ENCODE measurements at places on chromosomes 16 and 17.
A peak's percentile ranks its signal among the peaks of the same experiment; 100 is the strongest.

- peak; percentile 36 for DNase-seq
Measured at GRCh38 chr17:19800571-19800970, 52.5 kb upstream of the ALDH3A1 start.

GRCh38 chr16:67349172-67349571 lies 22.6 kb downstream of the LRRC36 start:
- no peak for DNase-seq

DNA sequence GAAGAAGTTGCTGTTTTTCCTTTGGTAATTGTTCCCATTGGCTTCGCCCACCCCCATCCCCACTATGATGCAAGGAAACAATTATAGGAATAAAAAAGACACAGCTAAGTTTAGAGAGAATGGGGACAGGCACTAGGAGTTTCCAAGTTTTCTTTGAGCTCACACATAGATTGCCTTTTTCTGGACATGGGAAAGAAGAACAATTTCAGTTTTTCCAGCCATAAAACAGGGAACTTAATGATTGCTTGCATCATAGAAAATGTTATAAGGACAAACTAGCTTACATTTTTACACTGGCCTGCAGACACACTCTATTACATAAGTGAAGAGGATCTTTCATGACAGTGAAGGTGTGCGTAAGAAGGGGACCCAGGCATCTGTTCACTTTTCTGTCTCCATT lies 142.3 kb upstream of the ZFHX3 start:
- no peak for DNase-seq

GRCh38 chr16:79589601-79590102 lies 10.9 kb downstream of the MAF start:
- DNase-seq = peak; percentile 44

GRCh38 chr16:56673921-56674320 lies 4.3 kb downstream of the MT1H start:
- DNase-seq = no peak

DNA sequence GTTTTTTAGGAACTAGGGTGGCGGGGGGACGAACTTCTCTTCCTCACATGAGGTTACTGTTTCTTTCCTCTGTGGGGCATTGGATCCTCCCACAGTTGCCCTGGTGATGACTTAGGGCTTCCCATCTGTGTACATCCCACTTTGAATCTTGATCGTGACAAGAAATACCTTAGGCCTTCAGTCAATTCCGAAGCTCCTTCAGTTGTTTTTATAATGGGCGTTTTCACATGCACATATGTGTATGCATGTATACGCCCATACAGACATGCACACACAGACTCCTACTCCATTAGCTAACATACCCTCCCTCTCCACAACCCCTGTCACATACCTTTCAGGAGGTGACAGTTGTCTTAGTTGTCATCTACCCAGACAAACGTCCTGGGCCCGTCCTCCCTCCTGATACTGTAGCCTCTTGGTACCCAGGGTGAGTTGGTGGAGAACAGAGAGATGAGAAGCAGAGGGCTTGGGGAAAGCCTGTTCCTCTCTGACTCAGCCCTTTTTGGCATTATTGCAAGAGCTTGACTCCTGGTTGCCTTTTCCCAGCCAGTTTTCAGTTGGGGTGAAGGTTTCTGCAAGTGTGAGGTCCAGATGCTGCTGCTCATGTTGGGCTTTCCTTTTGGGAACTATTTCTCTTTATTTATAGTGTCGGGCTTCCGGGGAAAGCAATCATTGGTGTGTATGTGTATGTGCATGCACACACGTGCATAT lies 2.2 kb upstream of the AOC2 start:
- no peak for DNase-seq

GRCh38 chr17:29642171-29642611 lies 19.5 kb upstream of the CORO6 start:
- DNase-seq = no peak

- no peak for DNase-seq
Measured at GRCh38 chr17:60627124-60627523, 27.1 kb downstream of the PPM1D start.

DNA sequence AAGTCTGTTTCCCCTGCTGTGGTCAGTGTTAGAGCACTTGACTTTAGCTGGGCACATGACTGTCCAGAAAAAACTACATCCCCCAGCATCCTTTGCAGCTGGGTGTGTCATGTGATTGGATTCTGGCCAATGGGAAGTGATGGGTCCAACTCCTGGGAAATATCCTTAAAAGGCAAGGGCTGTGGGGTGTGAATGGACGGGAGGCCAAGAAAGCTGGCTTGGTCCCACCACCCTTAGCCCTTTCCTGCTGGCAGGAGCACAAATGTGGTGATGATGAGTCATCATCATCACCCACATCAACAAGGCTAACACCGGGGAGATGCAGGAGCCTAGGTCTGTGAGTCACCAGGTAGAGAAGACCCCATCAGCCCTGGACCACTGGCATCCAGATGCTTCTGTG lies 341.7 kb downstream of the C16orf95 start:
- DNase-seq = no peak

DNA sequence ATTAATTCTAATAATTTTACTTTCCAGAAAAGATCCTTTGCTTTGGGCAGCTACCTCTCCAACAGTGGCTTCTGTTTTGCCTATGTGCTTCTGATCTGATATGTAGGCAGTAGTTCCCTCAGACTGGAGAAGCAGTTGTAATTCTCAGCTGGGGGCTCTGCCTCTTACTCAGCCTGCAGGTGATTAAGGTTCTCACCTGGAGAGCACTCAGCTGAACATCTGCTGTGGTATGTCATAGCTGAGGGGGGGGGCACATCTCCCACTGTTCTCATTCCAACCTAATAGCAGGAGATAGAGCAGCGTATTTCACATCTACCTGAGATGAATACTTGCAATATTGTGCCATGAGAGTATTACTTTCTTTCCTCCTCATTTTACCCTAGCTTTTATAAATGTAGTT lies 511.9 kb upstream of the CDH8 start:
- DNase-seq = no peak

- no peak for DNase-seq
Measured at GRCh38 chr17:57505841-57506773, 239.0 kb downstream of the CCDC182 start.

DNA sequence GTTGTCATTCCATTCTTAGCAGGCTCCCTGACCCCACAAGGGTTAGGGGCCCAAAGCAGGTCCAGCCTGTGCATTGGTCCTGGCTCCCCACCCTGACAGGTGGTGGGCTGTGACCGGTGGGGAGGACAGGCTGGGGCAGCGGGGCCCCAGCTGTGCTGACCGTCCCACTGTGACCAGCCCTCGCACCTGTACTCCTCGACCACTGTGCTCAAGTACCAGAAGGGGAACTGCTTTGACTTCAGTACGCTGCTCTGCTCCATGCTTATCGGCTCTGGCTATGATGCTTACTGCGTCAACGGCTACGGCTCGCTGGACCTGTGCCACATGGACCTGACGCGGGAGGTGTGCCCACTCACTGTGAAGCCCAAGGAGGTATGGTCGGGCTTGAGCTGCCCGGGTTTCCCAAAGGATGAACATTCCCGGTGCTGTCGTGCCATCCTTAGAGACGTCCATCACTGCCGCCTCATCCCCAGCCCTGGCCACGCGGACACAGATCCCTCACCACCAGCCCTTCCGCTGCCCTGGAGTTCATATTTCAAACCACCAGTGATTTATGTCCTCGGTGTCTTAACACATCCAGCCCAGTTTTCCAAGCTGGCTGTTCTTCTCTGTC lies 7.3 kb downstream of the DRC7 start:
- no peak for DNase-seq

DNA sequence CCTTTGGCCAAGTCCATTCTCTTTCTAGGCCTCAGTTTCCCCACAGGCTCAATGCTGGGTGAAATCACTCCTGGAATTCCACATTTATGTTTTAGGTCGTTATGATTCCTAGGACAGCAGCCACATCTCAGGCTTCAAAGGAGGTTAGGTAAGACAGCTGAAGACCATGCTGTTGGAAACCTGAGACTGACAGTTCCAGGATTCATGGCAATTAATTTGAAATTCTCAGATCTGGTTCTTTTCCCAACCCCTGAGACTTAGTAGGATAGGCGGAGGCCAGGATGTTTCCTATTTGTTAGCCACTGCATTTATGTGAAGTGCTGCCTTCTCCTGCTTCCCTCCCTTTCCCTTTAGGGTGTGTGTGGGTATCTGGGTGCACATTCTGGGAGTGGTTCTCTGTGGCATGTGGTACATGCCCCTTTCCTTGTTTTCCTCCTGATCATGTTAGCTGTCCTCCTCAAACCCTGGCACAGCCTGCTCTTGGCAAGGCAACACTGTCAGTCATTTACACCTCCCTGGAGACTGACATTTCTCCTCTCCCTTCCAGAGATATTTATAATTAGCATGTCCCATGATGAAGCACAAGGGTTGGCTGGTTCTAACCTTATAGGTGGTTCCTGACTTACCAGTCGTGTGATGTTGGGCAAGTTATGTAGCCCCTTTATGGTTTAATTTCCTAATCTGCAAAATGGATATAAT lies 91.4 kb upstream of the SALL1 start:
- DNase-seq = no peak

DNA sequence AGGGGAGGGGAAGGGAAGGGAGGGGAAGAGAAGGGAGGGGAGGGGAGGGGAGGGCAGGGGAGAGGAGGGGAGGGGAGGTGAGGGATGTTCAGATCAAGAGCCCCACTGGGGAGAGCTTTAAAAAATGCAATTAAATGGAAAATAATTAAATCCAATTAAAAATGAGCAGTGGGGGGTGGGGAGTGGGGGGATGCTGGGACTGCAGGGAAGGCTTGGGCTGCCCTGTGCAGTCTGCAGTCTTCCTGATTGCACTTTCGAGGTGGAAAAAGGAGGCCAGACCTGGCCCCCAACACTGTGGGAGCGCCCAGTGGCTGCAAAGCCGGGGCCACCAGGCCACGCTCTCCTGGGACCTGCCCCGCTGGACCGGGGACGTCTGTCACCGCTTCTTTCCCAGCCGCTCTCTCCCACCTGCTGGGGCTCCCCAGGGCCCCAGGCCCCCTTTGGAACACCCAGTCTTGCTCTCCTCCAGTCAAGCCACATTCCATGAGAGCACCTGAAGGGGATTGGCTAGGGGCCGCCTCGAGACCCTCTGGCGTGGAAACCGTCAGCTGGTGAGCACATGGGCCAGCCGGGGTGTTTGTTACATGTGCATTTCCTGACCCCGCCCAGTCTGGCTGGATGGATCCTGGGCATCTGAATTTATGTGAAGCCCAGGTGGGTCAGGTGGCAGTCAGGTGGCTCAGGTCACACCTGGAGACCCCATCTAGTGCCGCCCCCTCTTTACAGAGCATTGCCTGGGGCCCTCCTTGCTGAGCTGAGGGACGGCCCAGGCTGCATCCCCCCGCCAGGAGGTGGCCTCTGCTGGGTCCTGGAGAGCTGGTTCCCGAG lies 37.6 kb upstream of the CBFA2T3 start:
- DNase-seq = no peak

DNA sequence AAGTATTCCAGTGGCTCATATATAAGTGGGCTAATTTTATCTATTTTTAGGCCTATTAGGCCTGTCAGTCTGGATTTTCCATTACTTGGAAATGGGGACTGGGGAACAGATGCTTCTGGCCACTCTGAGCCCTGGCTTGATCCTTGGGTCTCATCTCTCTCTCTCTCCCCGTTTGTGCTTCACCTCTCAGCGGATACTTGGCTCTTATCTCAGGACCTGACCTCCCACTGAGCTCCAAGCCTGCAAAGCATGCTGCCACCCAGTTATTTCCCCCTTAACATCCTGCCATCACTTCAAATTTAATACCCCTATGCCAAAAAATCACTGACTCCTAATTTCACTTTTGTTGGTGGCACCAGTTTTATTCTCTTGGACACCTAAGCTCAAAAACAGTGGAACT lies 4.2 kb downstream of the ZNF843 start:
- DNase-seq = no peak

DNA sequence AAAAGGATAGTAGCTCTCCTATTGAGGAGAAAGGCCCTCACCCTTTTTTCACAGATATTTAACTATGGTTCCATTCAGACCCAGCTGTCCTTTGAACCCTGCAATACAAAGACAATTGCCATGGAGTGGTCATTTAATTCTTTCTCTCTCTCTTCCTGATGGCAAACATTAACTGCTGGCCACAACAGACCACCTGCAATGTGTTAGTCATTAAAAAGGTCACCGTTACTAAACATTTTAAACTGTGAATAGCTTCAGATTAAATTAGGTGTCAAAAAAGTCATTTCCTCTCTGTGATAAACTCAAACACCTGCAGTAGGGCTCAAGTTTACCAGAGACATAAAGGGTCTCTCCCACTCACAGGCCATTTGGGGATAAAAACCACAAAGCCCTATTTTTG lies 697.2 kb downstream of the TOX3 start:
- no peak for DNase-seq

DNA sequence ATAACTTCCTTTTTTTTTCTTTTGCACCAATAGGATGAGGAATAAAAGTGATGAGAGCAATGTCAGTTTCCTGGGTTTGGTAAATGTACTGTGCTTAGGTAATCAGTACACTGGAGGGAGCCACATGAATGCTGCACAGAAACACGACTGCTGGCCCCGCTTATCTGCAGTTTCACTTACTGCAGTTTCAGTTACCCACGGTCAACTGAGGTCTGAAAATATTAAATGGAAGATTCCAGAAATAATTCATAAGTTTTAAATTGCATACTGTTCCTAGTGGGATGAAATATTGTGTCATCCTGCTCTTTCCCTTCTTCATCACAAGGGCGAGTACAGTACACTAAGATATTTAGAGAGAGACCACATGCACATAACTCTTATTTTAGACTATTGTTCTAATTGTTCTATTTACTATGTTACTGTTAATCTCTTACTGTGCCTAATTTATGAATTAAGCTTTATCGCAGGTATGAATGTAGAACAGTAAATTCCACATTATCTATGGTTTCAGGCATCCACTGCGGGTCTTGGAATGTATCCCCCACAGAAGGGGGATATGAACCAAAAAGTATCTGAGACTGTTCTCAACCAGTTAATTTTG lies 6.4 kb upstream of the LGALS3BP start:
- no peak for DNase-seq

GRCh38 chr16:65202461-65202860 lies 80.6 kb upstream of the CDH11 start:
- no peak for DNase-seq

DNA sequence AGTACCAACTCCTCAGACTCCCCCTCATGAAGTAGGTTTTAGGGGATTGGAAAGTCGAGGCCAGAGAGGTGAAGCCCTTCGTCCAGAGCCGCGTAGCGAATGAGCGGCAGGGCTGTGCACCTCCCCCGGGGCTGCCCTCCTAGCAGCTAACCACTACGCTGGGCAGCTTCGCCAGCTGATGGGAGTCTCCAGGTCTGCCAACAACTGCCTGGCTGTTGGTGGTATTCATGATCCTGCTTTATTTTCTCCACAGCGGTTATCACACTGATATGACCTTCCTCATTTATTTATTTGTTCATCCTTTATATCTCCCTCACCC lies 773 bp upstream of the NETO2 start:
- no peak for DNase-seq

DNA sequence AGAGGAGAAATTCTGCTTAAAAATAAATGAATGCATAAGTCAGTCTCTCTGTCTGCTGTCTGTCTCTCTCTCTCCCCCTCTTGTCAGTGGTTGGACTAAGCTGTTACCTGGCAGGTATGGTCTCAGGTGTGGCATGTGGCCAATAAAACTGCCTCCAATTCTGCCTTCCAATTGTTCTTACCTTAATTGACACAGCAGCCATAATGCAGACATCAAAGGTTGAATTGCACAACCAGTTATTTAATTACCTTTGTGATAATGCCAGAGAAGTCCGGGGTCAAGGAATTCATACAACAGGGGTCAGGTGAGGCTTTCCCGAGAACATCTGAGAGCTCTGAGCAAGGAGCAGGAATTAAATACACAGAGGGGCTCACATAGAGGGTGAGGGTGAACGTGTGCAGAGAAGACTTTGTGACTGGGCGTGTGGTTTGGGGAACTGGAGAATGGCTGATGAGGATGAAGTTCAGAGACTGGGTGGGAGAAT lies 78.8 kb upstream of the CDYL2 start:
- DNase-seq = no peak

- DNase-seq = peak; percentile 37
Measured at GRCh38 chr16:59886021-59886420, 1151.9 kb upstream of the GOT2 start.
